ENCODE measurements at places on chromosomes 2 and 18.

DNA sequence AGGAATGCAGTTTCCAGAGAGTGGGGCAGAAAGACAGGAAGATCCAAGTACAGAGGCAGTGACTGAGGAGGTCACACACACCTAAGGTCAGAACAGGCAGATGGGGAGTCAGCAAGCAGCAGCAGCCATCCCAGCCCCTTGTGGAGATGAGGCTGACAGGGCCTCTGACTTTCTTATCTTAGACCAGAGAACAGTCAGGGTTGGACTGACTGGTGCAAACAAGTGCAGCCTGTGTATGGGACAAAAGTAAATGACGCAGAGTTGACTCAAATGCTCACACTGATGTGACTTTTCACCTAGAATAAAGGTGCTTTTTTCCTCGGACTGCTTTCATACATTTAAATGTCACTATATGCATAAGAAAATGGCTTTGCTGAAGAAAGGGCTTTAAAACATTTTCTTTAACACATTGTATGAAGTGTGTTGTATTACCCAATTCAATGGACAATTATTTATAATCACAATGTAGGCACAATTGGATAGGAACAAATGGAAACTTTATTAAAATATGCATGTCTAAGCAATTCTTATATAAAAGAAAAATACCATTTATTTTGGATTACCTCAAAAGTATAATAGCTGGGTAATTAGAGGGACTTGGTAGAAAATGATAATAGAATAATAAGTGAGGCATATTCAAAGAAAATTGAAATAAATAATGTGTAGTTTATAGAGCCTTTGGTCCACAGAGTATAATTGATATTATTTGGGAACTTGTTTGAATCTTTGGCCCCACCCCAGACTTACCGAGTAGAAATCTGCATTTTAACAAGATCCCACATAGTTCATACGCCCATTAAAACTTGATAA lies 1321.5 kb upstream of the CELF4 start:
- no peak for DNase-seq

DNA sequence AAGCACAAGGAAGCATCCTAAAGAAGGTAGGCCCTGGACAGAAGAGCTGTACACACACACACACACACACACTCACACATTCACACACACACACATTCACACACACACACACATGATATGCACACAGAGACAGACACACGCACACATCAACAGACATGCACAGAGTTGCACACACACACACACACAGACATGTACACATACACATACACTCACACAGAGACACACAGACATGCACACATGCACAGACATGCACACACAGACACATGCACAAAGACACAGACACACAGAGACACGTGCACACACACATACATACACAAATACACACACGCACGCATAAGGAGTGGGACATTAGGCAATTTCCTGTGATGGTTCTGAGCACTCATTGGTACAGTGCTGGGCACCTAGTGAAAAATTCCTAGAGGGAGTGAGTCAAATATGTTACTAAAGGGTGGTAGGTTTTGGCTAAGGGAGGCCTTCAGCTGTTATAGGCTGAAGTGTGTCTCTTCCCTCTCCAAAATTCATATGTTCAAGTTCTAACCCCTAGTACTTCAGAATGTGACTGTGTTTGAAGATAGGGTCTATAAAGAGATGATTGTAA lies 26.4 kb downstream of the THNSL2 start:
- DNase-seq = no peak

DNA sequence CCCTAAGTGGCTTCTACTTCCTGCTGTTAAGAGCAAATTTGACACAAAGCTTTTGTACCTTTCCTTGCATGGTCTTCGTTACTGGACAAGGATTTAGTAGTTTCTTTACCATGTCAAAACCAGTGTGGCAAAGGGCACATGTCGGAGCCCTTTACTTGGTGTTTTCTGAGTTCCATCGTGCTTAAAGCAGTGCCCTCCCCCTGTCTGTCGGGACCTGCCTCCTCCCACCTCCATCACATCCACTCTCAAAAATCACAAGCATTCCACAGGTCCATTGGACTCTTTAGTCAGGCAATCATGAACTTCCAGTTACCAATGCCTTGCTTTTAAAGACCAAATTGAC lies 763 bp downstream of the CCDC141 start:
- no peak for DNase-seq

- DNase-seq = no peak
These were observed 13.2 kb downstream of the DYSF start for GRCh38 chr2:71466301-71467179.

DNA sequence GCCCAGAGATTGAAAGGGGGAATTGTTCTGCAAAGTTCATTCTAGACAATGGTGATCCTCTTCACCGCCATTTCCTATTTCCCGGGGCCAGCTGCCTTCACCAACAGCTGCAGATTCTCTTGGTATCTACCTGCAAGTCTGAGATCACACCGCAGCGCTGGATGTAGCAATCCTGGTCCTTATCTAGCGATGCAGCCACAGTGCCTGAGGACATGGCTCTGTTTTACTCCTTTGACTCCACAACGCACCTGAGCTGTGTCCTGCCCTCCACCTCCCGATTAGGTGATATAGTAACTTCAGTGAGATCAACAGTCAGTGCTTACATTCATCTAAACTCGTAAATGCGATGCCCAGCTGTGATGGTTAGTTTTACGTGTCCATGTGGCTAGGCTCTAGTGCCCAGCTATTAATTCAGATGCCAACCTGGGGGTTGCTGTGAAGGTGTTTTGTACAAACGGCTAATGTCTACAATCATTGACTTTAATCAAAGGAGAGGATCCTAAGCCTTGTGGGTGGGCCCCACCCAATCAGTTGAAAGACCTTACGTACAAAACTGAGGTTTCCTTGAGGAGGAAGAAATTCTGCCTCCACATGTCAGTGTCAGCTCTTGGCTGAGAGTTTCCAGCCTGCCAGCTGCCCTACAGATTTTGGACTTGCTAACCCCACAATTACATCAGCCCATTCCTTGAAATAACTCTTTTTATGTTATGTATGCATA lies 189.8 kb downstream of the SH3BP4 start:
- no peak for DNase-seq

GRCh38 chr2:241873803-241874110 lies 4.2 kb downstream of the RTP5 start:
- no peak for DNase-seq

DNA sequence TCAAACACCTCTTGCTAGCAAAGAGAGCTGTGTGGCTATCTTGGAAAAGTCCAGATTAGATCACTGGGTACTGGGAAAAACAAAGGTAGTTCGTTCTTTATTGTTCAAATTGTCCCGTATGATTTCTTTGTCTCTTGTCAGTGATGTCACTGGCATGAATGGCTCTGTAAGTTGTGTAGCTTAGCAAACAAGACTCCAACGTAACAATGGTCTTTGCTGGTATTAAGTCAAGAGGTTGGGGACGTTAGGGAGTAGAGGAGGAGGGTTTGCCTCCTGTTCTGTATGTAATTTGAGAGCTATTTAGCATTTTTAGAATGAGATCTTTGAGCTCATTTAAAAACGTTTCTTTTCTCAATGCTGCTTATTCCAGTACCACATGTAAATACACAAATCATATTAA lies 216.5 kb upstream of the SP5 start:
- DNase-seq = no peak

- DNase-seq = no peak
These were observed 345.7 kb upstream of the SPRED2 start for GRCh38 chr2:65778137-65778536.

DNA sequence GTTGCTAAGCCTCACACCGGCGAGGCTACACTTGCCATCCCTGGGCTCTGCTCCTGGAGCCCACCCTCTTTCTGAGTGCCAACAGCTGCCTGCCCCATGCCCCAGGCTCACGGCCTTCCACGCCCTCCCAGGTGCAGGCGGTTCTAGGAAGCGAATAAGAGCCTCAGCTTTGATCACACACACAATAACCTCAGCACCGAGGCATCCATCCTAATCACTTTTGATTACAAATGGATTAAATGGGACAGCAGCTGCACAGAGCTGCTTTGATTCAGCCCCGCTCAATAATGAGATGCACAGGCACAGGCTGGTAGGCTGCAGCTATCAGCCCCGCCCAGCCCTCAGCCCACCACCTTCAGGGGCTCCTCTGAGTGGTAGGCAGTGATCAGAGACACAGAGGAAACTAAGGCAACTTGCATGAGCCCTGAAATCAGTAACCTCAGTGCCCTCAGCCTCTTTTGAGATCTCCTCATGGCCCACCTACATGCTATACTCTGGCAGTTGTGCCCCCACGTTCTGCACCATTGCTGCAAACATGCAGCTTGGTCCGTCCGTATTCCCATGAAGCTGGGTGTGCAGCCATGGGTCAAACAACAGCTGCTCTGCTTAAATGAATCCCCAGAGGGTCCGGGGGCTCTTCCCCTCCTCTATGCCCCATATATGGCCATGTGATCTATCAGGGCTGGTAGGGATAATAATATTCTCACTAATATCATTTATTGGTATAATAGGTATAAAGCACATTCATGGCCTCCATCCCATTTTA lies 171.4 kb downstream of the SETBP1 start:
- no peak for DNase-seq

GRCh38 chr2:7378591-7378990 lies 461.4 kb downstream of the RNF144A start:
- no peak for DNase-seq

- no peak for DNase-seq
These were observed 52.0 kb upstream of the HAAO start for GRCh38 chr2:42844366-42844765.

DNA sequence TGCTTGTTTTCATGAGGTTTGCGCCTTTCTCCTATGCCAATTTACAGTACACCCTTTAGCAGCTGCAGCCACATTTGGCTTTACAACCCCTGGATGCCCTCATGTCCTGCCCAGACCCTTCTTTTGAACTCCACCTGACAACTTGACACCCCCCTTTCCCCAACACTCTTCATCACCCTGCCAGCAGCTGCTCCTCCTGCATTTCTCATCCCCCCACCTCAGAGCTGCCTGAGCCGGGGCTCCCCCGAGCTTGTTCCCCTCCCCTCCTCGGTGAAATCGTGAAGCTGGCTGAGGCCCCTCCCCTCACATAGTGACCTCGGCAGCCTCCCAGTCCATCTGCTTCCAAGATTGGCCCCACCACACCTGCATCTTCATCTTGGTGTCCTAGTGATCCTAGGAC lies 40.5 kb downstream of the LRRFIP1 start:
- DNase-seq = no peak

DNA sequence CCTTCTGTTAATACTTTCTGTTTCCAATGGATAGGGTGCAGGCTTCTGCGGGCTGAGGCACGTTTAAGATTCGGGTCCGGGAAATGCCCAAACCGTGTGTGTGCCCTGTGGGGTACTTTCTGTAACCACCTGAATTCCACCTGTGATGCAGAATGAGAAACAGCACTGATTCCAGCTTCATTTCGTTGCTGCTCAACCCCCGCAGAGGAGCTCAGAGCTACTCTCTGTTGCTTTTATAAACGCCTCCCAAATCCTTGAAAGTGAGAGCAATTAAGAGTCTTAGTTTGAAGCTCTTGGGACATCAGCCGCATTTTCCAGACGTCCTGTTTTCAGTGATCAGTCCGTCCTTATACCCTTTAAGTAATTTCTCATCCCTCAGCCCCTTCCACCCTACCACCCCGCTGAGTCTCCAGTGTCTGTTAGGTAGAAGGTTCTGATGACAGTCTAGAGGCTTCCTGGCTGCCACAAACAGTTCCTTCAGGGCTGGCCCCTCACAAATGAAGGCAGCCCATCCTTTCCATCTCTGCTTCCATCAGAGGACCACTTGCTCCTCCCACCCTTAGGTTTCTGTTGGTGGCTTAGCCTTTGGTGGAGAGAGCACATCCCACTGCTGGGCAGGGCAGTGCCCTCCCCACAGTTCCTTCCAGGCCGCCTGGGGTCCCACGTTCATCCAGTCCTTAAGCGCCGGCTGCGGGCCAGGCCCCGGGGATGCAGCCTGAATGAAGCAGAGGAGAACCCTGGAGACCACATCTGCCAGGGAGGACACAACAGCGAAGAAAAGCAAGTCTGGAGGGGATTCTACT lies 230.1 kb downstream of the SEPTIN10 start:
- no peak for DNase-seq

DNA sequence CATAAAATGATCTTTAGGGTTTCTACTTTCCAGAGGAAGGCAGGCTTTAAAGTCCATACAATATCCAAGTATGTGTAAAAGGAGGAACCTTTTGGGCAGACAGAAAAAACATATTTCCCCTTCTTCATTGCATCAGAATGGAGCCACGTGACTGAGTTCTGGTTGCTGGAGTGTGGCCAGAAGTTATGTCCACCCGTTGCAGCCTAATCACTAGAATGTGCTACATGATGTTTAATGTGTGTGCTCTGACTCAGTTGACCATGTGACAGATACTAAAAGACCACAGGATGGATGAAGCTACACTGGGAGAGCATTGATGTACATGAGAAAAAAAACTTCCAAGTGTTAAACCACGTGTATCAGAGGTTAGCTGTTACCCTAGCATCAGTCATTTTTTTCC lies 460.9 kb downstream of the RIT2 start:
- DNase-seq = no peak

DNA sequence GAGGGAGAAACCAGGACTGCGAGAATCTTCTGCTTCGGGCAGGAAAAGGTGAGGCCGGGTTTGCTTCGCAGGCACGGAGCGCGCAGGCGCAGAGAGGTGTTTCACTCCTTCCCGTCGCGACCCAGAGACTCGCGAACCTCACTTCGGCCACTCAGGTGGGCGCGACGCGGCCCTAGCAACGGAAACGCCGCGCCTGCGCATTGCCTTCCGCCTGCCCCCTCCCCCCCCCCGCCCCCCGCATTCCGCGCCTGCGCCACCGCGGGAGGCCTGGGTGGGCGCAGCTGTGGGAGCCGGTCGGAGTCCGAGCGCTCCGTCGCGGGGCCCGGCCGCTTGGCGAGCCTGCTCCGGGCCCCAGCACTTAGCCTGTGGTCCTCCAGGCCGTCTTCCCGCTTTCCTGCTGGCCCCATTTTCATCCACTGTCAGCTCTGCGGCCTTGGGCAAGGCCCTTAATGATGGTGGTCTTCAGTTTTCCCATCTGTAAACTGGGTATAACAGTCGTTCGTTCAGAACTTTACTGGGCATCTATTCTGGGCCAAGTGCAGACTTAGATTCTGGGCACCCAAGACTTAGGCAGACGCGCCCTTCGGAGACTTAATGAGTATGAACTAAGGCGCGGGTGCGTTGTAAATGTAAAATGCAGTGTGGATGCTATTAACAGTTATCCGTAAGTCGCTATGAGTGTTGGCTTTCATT lies 62.1 kb upstream of the ACKR3 start:
- peak; percentile 57 for DNase-seq

GRCh38 chr2:47501374-47502200 lies 98.6 kb downstream of the MSH2 start:
- no peak for DNase-seq
